ENCODE measurements at places on chromosomes 16 and 17.

DNA sequence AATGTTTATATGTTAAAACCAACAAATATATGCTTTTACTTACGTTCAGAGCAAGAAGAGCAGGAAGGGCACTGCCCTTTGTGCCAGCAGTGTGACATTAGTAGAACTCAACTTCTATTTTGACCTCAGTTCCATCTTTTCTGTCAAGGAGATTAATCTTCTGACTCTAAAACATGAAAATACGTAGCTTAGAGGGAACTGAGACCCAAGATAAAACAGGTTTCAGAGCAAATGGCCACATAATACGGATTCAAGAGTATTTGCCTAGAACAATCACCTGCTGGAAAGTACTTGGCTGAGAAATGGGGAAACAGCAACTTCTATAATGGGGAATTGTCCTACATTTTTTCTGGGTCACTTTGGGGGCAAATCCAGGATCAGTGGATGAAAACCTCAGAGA is 22.2 kb downstream of the MYL4 start:
- no peak for DNase-seq

GRCh38 chr16:88685156-88686061 is 898 bp downstream of the SNAI3 start:
- no peak for DNase-seq

DNA sequence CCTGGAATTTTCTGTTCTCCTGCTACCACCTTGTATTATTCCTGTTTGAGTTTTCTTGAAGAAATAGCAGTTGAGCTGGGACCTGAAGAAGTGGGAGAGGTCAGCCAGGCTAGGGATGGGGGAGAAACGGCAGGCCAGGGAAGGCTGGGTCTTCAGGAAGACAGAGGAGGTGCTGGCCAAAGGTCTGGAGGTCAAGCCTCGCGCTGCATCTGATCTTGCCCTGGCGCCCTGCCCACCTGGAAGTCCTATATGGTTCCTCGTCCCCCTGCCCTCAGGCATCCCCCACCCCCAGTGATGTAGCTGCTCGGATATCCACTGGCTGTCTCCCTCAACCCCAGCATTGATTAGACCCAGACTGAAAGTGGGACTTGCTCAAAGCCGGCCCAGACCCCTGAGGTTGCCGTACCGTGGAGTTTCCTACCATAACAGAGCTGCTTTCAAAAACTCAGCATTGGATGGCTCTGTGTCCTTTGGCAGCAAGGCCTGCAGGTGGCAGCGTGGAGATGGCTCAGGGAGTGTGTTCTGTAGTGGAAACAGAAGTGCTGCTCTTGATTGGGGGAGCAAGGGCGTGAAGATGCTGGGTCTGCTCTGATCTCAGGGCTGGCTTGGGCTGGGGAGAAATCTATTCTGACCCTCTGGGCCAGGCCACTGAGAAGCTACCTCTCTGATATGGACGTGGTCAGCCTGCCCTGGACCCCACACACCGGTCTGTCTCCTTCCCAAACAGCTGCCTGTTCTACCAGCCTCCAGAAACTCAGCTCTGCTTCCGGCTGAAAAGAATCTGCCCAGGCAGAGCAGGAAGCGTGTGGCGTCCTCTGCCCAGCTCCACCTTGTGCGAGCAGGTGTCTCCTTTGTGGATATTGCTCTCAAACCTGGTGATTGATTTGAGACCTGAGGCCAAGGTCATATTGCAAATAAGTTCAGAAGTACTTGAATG is 107.0 kb upstream of the CACNG5 start:
- peak; percentile 29 for DNase-seq

GRCh38 chr16:82459580-82460256 is 167.1 kb upstream of the CDH13 start:
- no peak for DNase-seq

- DNase-seq = no peak
These were observed 14.1 kb downstream of the CFAP20 start for GRCh38 chr16:58114827-58115825.

All from LoVo (cell line).